ENCODE measurements at places on chromosomes 7 and 10.

DNA sequence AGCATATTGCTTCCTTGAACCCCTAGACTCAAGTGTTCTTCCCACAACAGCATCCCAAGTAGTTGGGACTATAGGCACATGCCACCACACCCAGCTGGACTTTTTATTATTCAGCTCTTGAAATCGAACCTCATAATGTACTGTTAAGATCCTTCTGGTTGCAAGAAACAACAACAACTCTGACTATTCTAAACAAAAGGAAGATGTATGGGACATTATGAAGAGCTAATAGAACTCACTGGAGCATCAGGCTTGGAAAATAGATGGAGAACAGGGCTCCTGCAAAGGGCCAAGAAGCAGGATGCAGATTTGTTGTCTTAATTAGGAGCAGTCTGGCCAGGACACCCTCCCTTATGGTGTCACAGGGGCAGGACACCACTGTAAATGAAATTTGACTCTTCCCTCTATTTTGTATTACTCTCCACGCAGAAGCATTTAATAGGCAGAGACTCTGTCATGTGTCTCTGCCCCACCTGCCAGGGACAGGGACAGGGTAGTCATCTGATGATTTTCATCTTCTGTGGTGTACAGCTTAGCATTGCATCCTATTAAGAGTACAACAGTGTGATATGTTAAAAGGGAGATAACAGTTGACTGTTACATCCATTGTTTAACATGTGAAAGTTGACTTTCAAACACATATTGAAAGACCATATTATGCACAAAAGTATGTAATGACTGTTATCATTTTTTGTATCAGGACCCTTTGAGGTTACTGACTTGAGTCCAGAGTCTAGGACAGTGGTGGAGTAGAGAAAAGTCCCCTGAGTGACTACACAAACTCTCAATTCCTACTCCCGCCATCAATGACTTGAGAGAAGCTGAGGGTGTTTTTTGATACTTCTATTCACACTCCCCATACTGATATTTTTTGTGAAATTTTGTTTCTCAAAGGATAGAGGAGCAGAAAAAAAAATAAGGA lies 157.3 kb downstream of the LRRC4 start:
- DNase-seq, result no peak

DNA sequence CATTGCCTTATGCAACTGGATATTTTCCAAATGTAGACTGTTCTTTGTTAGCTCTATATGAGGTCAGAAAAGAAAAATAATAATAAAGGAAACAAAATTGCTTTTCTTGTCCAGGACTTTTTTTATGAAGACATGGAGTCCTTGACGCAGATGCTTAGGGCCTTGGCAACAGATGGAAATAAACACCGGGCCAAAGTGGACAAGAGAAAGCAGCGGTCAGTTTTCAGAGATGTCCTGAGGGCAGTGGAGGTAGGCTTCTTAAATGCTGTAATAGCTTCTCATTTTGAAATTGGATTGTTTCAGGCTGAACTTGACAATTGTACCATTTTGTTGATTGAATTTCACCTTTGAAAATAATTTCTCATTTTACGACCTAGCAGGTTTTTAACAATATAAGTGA lies 12.9 kb upstream of the LSMEM1 start:
- no peak for DNase-seq

DNA sequence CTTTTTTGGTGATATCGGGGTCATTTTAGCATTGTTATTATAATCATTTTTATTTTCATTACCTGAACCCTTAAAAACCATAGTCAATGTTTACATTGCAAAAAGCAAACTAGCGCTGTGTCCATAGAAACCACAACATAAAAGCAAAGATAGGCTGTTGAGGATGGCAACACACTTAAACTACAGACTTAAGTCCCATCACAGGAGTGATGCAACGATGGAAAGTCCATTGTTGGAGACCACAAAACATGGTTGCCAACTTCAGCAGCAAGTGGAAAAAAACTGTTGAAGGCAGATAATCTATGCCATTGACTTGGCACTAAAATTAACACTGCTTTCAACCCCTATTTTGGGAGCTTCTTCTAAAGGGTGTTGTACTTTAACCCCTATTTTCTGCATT lies 398.8 kb upstream of the IGFBP3 start:
- DNase-seq, result no peak

GRCh38 chr10:58868736-58869435 lies 307.6 kb upstream of the PHYHIPL start:
- no peak for DNase-seq

DNA sequence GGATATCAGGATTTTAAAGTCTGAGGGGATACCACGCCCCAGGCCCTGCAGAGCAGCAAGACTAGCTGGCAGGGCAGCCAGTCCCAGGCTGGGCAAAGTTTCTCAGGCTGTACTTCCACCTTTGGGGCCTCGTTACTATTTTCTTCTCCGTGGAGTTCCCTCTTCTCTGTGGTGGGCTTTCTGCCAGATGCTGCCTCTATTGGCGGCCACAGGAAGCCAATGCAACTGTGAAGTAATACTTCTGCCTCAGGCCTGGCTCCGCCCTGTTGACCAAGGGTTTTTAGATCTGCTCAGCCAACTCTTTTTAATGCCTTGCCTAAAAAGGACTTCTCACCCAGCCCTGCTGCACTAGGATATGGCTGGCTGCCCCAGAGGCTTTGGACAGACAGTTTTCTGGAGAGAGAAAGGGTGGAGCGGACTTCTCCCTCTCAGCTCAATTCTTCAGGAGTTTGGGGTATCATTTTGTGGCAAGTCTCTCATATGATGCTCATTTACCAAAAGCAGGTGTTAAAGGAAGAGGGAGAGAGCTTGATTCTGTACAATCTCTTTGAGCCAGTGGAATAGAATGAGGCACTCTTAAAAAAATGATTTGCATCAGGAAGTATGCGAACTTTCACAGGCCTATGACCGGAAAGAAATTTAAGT lies 67.4 kb downstream of the HHEX start:
- DNase-seq, result peak; percentile 1

All from activated CD8-positive, alpha-beta memory T cell treated with anti-CD3 and anti-CD28 coated beads for 1 hour (primary cell).